Stimulated activated CD4-positive, alpha-beta T cell treated with anti-CD3 and anti-CD28 coated beads, Interleukin-1b, Interleukin-23, amount 100 ng/mL, for 48 hours (primary cell): ENCODE measurements at places on chromosomes 6 and 20.

DNA sequence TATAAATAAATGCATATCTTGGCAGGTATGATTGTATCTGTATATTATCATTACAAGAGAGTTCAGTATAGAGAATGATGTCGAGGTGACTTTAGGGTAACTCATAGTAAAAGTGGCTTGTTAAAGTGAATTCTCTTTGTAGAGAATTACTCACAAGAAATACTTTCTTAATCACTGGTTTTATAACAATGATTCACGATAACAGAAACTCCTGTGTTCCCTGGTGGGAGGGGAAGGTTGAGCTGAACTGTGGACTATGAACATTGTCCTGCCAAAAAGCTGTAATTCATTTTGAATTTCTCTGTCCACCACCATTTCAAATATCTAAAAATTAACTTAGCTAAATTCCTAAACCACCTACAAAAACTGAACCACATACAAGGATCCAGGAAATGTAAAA is 7.7 kb downstream of the TPMT start:
- peak; percentile 9 for DNase-seq

DNA sequence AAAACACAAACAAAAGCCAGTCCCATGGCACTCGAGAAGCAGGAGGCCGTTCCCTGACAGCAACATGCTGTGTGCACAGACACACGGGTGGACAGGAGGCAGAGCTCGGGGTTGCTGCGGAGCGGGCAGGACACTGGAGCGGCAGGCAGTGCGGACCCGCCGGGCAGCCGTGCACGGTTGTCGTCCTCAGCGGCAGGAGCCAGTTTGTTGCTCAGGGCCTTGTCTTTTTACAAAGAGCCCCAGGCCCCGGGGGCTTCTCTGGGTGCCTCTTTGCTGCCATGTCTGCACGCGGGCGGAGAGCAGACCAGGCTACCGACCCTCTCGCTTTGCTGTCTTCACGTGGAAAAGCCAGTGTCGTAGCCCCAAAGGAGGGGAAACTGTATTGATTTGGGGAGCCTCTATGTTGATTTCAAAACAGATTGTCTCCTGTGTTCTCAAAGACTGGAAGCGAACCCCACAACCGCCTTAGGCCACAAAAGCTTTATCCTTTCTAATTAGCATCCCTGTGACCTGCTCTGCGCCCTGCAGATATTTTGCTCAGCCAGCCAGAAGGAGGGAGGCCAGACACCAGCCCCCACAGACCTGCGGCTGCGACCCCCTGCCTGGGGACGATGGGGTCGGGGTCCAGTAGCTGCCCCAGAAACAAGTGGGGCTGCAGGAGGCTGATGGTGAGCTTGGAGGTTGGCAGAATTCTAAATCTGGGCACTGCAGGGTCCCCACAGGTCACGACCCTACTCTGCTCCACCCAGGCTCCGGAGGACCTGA is 50.2 kb downstream of the ERMARD start:
- no peak for DNase-seq

- DNase-seq: no peak
These were observed 3.6 kb downstream of the GTSF1L start for GRCh38 chr20:43723186-43723585.

DNA sequence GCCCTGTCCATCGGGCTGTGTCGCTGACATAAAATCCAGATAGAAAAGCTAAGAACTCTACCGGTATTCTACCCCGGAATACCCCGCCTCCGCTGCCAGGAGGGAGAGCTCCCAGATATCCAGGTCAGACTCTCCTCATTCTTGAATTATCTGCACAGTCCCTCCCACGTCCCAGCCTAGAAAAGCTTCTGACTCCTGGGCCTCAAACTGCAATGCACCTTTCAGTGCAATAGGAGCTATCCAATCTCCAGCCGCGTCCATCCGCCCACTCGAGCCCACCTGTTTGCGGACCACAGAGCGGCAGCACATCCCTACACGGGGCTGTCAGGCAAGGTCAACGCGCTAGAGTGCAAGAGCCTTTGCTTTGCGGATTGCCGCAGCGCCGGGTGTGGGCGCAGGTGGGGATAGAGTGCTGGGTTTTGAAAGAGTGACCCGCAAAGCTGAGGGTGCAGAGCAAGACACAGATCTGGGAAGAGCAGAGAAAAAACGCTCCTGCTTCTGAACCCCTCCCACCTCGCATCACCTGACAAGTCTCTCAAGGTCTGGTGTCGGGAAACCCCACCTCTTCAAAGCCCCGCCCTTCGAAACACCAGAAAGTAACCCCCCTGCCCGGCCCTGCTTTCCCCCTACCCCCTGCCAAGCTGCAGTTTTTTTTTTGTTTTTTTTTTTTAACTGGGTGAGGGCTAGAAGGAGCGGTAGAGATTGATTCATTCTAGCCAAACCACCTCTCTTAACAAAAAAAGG is 1.3 kb downstream of the TAPBP start:
- DNase-seq: peak; percentile 78

GRCh38 chr6:64712606-64713005 is 994.4 kb downstream of the EYS start:
- no peak for DNase-seq
